Heart right ventricle (tissue), 16 donors: ENCODE measurements at places on chromosomes 6 and 20.

DNA sequence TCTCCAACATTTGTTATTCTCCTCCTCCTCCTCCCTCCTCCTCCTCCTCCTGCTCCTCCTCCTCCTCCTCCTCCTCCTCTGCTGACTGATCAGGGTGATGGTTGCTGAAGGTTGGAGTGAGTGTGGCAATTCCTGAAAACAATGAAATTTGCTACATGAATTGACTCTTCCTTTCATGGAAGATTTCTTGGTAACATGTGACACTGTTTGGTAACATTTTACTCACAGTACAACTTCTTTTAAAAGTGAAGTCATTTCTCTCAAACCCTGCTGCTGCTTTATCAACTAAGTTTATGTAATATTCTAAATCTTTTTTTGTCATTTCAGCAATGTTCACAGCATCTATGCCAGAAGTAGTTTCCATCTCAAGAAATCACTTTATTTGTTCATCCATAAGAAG, 543.0 kb downstream of the MAFB start:
- DNase-seq: no peak

GRCh38 chr6:153553627-153554026, 422.5 kb upstream of the RGS17 start:
- no peak for DNase-seq

- DNase-seq: no peak
These were observed 40.2 kb upstream of the DSE start for GRCh38 chr6:116330511-116330910.

GRCh38 chr6:125054331-125054730, 92.1 kb downstream of the RNF217 start:
- DNase-seq: no peak

- peak; percentile 33 for DNase-seq
These were observed 219.4 kb downstream of the SOD2 start for GRCh38 chr6:159473475-159474263.

DNA sequence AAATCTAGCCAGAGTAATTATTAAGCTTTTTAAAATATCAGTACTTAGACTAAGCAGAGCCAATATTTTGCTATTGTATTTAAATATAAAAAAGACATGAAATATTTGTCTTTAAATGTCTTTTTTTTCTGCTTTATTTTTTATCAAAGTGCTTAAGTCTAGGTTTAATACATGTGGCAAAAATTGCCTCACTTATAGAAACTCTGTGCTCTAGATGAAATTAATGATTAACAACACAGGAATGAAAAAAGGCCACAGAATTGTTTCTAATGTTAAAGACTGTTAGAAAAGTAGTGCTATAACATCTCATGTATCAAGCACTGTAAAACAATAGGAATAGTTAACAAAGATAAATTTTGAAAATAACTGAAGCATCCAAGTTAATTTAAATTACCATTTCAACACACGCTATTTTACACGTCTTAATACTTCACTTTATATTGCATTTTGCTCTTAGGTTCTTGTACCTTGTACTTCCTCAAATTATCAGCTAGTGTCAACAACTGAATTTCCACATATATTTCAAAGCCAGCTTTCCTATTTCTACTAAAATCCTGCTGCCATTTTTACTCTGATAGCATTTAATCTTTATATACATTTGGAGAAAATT, 1515.1 kb downstream of the HACE1 start:
- DNase-seq: no peak

- DNase-seq: no peak
These were observed 19.6 kb downstream of the DYNLT1 start for GRCh38 chr6:158624684-158625682.

- DNase-seq: no peak
These were observed 89.4 kb downstream of the C6orf118 start for GRCh38 chr6:165220045-165220444.

DNA sequence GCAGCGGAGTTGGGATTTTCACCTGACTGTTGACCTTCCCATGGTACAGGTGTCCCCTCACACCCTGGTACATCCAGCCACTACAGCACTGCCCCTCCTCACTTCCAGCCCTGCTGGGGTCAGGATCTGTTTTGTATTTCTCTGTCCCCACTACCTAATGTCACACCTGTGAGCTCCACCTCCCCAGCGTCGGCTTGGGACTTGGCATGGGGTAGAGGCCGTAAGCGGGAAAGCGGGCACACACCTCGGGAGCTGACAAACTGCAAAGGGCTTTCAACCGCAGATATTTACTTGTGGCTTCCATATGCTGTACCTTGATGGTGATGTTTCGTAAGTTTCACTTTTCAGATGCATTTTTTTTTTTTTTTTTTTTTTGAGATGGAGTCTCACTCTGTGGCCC, 5.4 kb upstream of the CCN5 start:
- DNase-seq: no peak

DNA sequence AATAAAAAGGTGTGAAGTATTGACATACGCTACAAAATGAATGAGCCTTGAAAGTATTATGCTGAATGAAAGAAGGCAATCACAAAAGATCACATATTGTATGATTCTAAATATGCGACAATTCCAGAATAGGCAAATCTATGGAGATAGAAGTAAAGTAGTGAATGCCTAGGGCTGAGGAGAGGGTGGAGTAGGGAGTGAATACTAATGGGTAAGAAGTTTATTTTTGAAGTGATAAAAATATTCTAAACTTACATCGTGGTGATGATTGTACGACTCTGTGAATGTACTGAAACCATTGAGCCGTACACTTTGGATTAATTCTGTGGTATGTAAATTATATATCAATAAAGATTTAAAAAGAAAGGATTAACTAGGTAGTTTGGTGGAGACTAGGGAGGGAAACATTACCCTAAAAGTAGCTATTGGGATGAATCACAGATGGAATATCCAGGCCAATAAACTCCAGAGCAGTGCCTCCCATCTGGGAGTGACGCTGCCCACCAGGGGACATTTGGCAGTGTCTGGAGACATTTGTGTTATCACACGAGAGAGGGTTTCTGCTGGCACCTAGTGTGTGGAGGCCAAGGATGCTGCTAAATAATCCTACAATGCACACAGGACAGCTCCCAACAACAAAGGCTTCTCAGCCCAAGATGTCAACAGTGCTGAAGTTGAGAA, 214.2 kb upstream of the PCSK2 start:
- DNase-seq: no peak

DNA sequence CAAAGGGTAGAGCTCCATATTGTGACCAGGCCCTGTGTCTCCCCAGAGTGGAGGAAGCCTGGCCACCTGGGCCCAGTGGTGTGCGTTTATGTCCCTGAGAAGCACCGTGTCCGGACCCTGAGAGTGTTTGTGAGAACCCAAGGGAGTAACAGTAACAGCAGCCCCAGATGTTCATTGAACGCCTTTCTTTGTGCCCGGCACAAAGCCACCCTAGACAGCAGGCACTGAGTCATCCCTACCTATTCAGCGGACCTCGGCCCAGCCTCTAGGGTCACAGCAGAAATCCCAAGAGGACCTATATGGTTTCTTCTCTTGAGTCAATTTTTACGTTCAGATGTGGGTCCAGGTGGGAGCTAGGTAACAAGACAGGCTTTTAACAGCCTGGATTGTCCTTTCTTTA, 24.5 kb downstream of the BCAS4 start:
- DNase-seq: no peak

DNA sequence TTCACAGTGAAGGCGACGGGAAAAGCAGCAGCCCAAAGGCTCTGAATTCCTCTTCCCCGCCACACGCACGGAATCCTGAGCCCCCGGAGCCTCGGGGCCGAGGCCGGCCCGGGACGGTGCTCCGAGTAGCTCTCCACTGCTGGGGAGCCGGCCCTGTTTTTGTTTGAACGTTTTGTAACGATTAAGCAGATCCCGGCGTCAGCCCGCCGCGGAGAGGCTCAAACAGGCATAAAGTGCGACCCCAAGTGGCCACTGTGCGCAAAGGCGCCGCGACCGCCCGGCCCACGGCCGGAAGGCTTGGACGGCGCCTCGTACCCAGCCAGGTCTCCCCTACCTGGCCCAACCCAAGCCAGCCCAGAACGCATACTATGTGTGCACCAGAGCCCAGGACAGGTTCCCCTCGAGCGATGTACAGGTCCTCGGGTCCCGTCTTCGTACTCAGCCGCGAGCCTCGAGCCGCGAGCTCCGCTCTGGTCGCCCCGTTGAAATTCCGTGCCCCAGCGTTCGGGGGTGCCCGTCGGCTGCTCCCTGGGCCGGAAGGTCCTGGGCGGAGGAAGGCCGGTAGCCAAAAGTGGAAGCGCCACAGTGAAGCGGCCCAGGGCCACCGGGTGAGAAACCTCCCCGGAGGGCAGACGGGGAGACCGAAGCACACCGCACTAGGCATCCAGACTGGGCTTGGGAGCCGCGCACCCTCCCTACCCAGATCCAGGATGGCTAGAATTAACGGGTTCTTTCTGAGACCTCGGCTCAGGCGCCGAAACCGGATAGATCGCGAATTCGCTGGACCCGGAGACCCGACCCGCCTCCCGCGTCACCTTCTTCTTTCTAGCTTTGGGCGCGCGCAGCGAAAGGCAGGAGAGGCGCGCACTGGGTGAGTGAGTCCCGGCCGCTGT, 1.2 kb upstream of the MAFB start:
- peak; percentile 92 for DNase-seq

GRCh38 chr20:61719691-61720347, 345.9 kb downstream of the TAF4 start:
- DNase-seq: no peak

DNA sequence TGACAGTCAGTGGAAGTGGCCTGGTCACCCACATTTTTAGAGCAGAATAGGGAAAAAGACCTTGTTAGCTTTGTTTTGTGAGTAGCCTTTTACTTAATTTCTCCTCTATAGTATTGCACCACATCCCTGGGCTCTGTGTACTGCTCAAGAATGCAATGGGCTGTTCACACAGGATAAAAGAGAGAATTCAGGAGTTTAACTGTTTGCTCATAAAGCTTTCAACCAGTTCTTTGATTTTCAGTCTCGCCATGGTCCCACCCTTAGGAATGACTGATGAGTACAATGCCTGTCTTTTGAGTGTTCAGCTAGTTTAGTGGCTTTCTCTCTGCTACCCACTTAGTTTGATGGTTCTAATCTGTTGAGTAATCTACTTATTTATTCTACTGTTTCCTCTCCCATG, 129.7 kb downstream of the PLG start:
- DNase-seq: no peak

GRCh38 chr6:69570106-69570505, 226.7 kb downstream of the LMBRD1 start:
- DNase-seq: no peak

GRCh38 chr20:53002786-53003185, 30.6 kb downstream of the TSHZ2 start:
- DNase-seq: no peak

- DNase-seq: no peak
These were observed 135.5 kb downstream of the LRRC1 start for GRCh38 chr6:53930330-53930729.

DNA sequence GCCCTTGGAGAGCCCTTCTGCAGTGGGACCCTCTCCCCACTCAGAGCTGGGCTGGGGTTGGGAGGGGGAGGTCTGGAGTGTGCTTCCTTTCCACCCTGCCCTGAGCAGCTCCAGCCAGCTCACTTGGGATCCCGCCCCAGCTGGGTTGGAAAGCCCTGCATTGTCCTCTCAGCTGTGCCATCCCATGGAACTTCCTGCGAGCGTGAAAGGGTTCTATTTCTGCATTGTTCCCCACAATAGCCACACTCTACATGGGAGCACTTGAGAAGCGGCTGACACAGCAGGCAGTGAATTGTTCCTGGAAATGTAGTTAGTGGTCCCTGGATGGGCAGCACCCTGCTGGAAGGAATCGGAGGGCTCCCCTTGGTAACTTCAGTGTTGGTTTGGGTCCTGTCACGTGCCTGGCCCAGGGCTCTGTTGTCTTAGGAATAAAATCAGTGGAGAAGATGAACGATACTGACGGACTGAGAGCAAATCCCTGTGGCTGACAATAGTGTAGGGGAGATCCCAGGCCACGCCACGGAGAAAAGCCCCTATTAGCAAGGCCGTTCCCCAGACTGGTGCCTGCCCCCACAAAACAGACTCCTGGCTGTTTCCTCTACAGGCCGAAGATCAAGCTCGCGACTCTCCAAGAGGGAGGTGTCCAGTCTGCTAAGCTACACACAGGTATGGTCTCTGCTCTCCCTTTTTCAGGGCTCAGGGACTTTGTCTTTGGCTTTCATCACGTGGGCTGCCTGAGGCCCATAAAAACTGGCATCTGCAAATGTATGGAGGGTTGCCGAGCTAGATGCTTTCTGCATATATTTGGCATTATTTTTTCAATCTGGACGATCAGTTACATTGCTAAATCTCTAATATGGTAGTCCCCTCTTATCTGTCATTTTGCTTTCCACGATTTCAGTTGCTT, 18.8 kb downstream of the DNMT3B start:
- no peak for DNase-seq

DNA sequence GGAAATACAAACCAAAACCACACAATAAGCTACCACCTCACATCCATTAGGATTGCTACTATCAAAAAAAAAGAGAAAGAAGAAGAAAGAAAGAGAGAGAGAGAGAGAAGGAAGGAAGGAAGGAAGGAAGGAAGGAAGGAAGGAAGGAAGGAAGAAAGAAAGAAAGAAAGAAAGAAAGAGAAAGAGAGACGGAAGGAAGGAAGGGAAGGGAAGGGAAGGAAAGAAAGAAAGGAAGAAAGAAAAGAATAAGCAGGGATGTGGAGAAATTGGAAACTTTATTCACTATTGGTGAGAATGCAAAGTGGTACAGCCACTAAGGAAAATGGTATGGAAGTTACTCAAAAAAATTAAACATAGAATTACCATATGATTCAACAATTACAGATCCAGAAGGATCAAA, 159.9 kb downstream of the ID4 start:
- DNase-seq: no peak

DNA sequence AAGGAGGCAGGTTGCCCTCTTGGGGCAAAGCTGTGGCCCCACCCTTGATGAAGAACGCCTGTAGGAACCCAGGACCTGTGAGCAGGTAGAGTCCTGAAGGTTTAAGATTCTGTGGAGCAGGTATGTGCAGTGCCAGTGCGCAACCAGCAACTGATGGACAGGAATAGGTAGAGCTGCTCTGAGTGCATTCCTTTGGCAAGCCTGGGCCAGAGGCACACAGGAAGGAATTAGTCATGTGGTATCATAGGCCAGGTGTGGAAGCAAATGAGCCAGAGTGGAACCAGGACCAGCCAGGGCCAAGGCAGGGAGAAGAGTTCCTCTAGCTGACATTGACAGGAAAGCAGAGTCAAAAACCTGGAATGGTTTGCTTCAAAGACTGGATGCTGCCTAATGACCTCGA, 1.4 kb upstream of the KHDC1 start:
- DNase-seq: no peak
